ENCODE measurements at places on chromosomes 3 and 15.

- DNase-seq = no peak
These were observed 11.0 kb upstream of the MAP4 start for GRCh38 chr3:48026951-48027908.

DNA sequence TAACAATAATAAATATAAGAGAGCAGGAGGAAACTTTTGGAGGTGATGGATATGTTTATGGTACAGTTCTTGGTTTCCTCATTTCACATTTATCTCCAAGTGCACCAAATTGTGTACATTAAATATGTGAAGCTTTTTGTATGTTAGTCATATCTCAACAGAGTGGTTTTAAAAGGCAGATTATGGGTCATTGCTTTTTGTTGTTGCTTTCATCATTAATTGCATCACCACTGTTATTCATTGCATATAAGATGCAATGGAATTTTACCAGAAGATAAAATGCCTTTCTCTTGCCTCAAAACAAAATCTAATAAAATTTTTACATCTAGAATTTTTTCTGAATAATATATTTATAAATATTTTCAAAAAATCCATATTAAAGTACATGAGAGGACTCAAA, 1198.9 kb upstream of the GBE1 start:
- no peak for DNase-seq

- DNase-seq = peak; percentile 78
These were observed 1.1 kb downstream of the VGLL4 start for GRCh38 chr3:11642431-11643191.

- DNase-seq = no peak
These were observed 8.6 kb upstream of the SRP14 start for GRCh38 chr15:40047415-40048210.

DNA sequence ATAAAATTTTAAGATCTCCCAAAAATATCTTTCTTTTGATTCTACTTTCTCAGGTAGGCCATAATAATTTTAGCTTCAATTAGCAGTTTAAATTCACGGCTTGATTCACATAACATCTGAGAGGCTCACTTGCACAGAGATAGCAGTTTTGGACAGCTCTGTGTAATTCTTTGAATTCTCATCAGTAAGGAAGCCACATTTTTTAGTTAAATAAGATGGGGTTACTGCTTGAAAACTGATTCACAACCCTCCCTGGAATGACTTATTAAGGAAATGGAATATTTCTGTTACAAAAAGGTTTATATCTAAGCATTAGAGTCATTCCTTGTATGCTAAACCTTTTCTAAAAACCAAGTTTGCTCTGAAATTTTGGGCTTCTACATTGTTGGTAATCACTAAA, 212.7 kb downstream of the ALCAM start:
- DNase-seq = no peak

GRCh38 chr3:170477395-170477794, 58.7 kb downstream of the CLDN11 start:
- DNase-seq = no peak

- no peak for DNase-seq
These were observed 584.5 kb upstream of the CCDC54 start for GRCh38 chr3:106792716-106793115.

GRCh38 chr3:174332391-174332790, 526.7 kb upstream of the NAALADL2 start:
- DNase-seq = peak; percentile 9

DNA sequence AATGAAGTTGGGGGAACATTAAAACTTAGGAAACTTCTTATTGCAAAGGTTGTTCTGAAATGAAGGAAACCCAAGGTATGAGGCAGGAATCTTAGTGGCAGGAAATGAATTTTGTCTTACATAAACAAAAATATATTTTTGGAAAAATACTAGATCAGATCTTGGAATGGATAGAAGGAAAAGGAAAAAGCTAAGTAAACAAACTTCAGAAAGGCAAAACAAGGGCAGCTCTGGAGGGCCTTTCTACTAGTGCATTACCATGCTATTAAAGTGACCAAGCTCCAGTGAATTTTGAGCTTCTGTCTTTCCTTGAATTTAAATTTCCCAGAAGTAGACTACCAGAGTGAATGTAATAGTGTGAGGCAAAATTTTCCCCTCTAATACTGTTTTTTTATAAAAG, 13.6 kb downstream of the ARL6 start:
- DNase-seq = no peak

DNA sequence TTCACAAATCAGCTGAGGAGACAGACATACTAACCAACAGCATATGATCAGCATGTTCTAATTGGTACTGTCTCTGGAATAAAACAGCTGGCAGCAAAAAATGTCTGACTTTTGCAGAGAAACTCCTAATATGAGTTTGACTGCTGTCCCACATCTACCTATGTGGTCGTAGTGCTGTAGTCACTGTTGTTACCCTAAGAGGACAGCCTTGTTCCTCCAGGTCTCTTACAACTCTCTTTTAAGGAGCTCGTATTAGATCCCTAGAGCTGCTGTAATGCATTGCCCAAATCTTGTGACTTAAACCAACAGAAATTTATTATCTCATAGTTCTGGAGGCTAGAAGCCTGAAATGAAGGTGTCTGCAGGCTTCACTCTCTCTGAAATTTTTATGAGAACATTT, 92.1 kb downstream of the TGFBR2 start:
- no peak for DNase-seq

- no peak for DNase-seq
These were observed 19.5 kb downstream of the SEC22C start for GRCh38 chr3:42562047-42562907.

DNA sequence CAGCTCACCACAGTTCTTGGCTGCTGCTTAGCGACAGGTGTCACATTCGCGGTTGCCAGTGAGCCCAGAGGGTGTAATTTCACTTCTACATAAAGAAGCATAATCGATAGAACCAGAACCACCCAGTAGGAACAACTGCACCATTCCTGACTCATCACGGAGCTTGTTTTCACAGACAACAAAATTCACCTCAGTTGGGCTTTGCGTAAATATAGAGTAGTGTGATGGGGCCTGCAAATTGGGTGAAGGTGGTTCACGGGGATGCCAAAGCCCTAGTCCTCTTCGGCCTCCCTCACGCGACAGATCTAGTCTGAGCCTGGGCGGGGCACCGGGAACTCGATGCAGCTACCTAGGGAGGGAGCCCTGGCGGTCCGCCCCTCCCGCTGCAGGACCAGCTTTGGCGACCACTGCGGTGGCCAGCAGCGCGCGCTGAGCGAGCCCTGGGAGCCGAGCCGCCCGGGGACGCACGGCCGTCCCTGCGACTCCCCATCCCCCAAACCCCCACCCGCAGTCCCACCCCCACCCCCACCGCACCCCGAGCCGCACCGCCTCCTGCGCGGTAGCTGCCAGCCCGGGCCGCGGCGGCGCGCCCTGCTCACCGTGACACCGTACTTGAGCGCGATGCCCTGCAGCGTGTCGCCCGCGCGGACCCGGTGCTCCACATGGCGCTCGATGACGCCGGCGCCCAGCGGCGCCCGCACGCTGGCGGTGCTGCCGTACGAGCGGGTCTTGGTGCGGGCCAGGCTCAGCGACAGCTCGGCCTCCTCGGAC, 519 bp downstream of the LYSMD2 start:
- DNase-seq = peak; percentile 83

GRCh38 chr15:70034596-70034995, 63.1 kb downstream of the TLE3 start:
- peak; percentile 10 for DNase-seq

DNA sequence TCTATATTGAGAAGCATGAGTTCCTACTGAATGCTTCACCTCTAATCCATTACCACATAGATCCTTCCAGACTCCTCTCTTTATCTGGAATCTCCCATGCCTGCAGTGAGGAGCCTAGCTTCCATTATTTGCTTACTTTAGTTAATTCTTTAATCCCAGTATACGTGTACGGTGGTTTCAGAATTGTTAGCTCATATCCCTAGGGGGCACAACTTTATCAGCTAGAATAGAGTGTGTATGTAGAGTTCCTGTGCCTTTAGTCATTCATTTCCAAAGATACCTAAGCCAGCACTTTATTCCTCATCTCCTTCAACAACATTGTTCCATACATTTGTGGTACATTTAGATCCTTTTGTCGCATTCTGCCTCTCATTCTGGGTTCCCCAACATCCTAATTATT, 226.0 kb downstream of the TJP1 start:
- DNase-seq = no peak

- peak; percentile 4 for DNase-seq
These were observed 1.3 kb upstream of the MON1A start for GRCh38 chr3:49930922-49931321.

- no peak for DNase-seq
These were observed 4.8 kb downstream of the PAQR5 start for GRCh38 chr15:69303337-69304181.

GRCh38 chr3:139764069-139764905, 86.5 kb upstream of the NMNAT3 start:
- DNase-seq = no peak

DNA sequence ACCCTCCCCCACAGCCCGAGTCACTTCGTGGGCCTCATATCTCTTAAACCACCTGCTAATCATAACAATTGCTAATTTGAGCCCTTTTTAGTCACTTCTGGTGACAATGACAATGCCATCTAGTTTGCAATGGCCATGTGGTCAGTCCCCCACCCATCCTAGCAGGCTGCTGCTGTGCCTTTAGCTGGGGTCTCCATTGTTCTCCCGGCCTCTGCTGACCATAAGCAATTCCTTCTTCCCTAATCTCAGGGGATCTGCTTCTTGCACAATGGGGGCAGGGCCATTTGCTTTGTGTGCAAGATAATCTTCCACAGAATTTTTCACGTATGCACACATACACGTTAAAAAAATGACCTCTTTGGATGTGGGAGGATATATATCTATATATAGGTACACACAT, 406.1 kb upstream of the ONECUT1 start:
- DNase-seq = no peak

GRCh38 chr3:141380987-141381386, 12.7 kb downstream of the ZBTB38 start:
- DNase-seq = no peak

DNA sequence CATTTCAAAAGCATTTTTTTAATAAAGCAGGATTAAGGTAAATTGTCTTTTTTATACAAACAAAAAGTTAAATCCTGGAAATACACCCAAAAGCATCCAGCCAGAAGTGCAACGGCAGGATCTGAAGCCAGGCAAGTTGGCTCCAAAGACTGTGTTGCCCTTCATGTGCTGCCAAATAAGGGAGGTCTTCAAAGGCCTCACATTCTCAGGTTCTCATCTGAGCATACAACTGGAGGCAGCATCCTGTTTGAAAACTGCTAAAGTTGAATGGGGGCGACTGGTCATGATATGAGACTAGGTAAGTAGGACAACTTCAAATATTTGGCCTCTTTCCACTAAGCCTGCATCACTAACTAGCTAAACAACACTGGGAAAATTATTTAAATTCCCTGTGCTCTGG, 52.2 kb downstream of the IMPG2 start:
- no peak for DNase-seq

- DNase-seq = no peak
These were observed 23.7 kb upstream of the PCOLCE2 start for GRCh38 chr3:142912402-142913172.

DNA sequence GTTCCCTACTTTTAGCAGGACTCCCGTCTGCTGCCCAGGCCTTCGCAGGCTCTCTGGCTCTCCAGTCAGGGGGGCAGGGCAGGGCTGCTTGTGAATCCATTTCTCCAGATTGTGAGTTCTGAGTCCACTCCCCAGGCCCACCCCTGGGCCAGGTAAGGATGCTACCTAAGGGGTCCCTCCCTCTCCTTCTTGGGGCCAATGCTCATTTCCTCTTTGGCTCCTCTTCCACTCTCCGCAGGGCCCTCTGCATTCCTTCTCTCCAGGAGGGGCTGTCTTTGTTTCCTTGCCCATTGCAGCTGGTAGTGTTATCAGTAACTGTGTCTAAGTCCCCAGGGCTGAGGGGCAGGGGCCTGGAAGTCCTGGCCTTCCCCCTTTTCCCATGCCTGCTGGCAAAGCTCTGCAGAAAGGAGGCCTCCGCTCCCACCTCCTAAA, 13.0 kb upstream of the CACNA2D2 start:
- peak; percentile 74 for DNase-seq

DNA sequence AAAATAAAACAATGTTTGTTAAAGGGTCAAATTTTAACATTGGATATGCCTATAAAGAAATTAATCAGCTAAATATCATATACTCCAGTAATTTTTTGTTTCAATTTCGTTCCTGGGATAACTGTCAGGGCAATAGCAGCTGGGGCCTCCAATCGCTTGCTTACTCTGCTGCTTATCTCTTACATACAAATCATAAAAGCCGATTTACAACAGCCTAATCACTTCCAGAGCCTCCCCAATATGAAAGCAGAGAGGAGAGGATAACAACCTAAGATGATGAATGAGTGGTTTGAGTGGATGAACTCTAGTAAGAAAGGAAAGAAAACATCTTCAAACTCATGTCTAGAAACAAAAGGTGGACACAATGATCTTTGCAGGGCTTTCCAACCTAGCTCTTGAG, 80.7 kb upstream of the PSMD6 start:
- DNase-seq = no peak

GRCh38 chr3:192844836-192845525, 72.7 kb downstream of the MB21D2 start:
- DNase-seq = no peak

- DNase-seq = no peak
These were observed 17.5 kb upstream of the MYO5A start for GRCh38 chr15:52546031-52546751.

DNA sequence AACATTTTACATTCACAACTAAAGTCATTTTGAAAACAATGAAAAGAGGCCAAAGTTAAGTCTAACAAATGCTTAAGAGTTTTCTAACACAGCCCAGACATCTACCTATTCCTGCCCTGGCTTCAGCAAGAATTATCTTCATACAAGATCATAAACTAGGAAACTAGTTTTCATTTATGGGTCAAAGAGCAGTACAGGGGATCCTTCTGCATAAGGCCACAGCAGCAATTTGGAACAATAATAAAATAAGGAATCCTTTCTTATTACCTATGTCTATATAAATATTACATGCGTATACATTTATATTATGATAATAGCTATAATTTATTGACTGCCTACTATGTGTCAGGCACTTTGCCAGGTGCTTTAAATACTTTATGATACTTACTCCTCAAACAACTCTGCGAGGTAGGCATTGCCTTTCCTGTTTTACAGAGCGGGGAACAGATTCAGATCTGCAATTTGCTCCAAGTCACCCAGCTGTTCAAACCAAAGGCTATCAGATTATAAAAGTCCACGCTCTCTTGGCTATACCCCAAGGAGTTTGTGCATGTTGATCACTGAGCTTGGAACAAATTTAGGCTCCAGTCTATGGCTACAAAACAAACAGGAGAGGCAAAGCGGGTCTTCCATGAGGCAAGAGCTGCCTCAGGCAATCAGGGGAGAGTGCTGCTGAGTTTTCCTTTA, 196.4 kb downstream of the RORA start:
- no peak for DNase-seq

DNA sequence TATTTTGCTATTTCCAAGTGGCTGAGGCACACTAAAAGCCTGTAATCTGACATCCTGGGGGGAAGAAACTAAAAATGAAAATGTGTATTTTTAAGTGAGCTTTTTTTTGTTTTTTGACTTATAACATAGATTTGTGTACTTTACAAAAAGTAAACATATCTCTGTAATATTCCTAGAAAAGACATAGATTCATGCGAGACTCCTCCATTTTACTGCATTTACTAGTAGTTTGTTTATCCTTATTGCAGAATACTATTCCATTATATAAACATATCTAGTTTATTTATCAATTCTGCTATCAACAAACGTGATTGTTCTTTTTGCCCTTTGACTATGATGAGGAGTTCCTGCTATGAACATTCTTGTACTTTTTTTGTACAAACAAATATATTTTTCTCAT, 67.8 kb upstream of the PLSCR5 start:
- DNase-seq = no peak

Measured in NCI-H2171 treated with DMSO at 0.1 percent for 48 hours (cell line).